H9 (cell line): ENCODE measurements at places on chromosomes 11 and 22. TPM values are rescaled to one million over a fixed set of nuclear protein-coding genes. Genes with fewer than 3 reads are reported as not detected.

GRCh38 chr11:60830478-60831142, 11.3 kb upstream of the CCDC86 start:
- no peaks in the 10 kb centered on the region for H3K27me3 ChIP-seq
- no peak for DNase-seq
- H3K4me3 ChIP-seq: no peak overlapping the region
- H3K36me3 ChIP-seq: no peaks in the 10 kb centered on the region

GRCh38 chr11:624705-625635, at the start of gene CDHR5:
TSS of gene CDHR5 (minus strand) at chr11:624955. CDS start at chr11:624902, 53 bp downstream.
- no peak for DNase-seq
- no peak within 1 kb of the TSS for H3K4me3 ChIP-seq
- peaks cover 3% of the 10 kb centered on the region; the same call in 1 of the 2 replicates for H3K36me3 ChIP-seq
- no peak within 1 kb of the TSS for H3K27ac ChIP-seq

Gene HOATZ
- total RNA-seq: not detected in 2 replicates

DNA sequence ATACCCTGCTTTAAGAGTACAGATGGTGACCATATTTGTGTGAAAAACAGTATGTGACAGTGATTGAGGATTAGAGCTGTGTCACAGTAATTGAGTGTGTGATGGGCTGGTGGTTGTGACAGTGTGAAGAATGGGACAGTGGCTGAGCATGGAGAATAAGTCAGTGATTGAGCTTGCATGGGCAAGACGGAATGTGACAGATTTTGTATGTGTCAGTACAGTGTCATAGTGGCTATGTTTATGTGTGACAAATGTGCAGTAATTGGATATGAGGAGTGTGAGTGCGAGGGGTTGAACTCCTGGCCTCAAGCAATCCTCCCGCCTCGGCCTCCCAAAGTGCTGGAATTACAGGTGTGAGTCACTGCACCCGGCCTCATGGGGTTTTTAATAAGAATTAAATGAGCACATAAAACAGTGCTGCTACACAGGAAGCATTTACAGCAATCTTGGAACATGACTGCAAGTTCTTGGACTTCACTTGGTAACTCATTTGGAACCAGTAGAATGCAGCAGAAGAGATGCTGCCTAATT, 583 bp upstream of the RRAS2 start:
- H3K4me1 ChIP-seq: peaks cover 5% of the 10 kb centered on the region; the same call in 1 of the 2 replicates
- H3K36me3 ChIP-seq: peaks cover 13% of the 10 kb centered on the region
- H3K4me3 ChIP-seq: peak overlapping the region; percentile 88
- DNase-seq: no peak

Gene NAALAD2
- 1.8 and 2.1 TPM in 2 replicates for total RNA-seq
